ENCODE measurements at places on chromosomes 1 and 21.

- DNase-seq, result no peak
These were observed 33.1 kb upstream of the GORAB start for GRCh38 chr1:170498876-170499275.

DNA sequence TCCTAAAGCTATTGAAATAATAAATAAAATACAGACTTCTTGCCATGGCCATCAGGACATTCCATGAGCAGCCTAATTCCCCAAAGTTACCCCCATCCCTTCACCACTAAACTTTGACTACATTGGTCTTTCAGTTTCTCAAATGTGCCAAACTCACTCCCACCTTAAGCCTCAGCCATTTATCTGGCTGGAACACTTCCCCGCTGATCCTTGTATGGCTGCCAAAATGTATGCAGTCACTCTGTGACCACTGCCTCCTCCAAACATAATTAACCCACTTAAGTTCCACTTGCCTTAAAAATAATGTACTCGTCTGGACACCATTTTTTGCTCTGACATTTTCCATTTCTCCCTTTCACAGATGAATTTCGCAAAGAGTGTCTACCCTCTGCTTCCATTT lies 407.4 kb downstream of the NTNG1 start:
- no peak for DNase-seq

DNA sequence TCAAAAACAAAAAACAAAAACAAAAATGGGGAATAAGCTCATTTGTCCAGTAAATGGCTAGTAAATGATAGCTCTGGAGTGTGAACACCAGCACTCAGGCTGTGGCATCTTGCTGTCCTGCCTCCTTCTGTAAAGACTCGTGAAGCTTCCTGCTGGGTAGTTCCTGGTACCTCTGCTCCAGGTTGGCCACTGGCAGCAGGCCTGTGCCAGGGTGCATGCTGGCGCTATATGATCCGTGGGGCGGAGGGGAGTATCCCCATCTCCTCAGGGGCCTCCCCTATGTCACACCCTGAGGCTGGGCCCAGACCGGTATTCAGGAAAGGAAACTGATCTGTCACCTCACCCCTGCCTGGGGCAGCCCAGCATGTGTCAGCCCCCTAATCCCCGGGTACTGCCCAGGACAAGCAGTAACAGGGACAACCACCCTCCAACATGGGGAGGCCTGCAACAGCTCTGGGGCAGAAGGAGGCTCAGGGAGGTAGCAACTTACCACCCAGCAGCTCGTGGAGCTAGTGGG lies 14.1 kb downstream of the ALPL start:
- DNase-seq, result no peak

- no peak for DNase-seq
These were observed 436.6 kb upstream of the C1orf87 start for GRCh38 chr1:60510162-60510561.

- DNase-seq, result no peak
These were observed 28.3 kb downstream of the CAPZB start for GRCh38 chr1:19456968-19457441.

- DNase-seq, result no peak
These were observed 595 bp upstream of the ZNHIT6 start for GRCh38 chr1:85708829-85709227.

- peak; percentile 36 for DNase-seq
These were observed at the start of gene STUM for GRCh38 chr1:226548256-226549093. TSS of gene STUM (plus strand) at chr1:226548764. CDS start at chr1:226548905, 141 bp downstream.

- no peak for DNase-seq
These were observed 249.1 kb downstream of the C1orf94 start for GRCh38 chr1:34425785-34426184.

DNA sequence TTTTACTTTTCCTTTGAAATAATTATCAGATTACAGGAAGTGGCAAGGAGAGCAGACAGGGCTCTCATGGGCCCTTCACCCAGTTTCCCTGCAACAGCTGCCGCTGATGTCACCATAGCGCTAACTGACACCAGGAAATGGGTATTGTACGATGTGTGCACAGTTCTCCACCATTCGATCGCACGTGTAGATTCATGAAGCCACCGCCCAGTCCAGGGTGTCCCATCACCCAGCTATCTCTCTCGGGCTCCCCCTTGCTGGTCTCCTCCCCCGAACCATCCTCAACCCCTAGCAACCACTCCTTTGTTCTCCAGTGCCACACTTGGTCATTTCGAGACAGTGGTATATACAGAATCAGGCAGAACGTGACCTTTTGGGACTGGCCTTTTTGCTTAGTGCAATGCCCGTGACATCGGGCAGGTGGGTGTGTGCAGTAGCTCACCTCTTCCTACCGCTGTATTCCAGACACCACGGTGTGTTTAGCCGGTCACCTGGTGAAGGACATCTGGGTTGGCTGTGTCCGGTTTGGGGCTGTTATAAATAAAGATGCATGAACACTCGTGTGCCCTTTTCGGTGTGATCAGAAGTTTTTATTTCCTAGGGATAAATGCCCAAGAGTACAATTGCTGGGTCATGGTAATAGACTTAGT lies 118.4 kb downstream of the CRYAA start:
- DNase-seq, result no peak

DNA sequence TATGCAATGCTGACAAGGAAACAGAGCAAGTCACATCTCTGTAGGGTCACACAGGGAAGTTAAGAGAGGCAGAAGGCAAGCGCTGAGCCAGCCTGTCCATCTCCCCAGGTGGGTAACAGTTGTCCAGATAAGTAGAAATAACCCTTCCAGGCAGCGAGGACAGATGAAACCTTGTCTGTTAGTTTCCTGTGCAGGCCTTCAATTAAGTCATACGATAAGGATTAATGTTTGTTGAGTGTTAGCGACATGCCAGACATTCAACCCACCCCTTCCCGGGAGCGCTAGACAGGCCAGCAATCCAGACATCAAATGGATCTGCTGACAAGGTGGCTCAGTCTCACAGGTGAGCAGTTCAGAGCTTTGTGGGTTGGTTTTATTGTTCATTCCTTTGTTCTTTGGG lies 221.5 kb upstream of the FMN2 start:
- DNase-seq, result no peak

GRCh38 chr1:196896355-196896754 lies 8.5 kb downstream of the CFHR4 start:
- no peak for DNase-seq
